A375 (cell line): ENCODE measurements at places on chromosomes 7 and 10. TPM values are rescaled to one million over a fixed set of nuclear protein-coding genes. Genes with fewer than 3 reads are reported as not detected.

The SLC16A9 gene
- 0.87 and 1.1 TPM in 2 replicates for total RNA-seq

The H2BK1 gene
- total RNA-seq, result not detected in 2 replicates

The ZNF282 gene
- total RNA-seq, result 37.9 and 42.9 TPM in 2 replicates

The NKX2-3 gene
- 0.13 TPM in 1 of 2 replicates, not detected in the other for total RNA-seq
